ENCODE measurements at places on chromosomes 2 and 18.

- DNase-seq: no peak
These were observed 782.7 kb upstream of the SOX11 start for GRCh38 chr2:4909346-4910009.

DNA sequence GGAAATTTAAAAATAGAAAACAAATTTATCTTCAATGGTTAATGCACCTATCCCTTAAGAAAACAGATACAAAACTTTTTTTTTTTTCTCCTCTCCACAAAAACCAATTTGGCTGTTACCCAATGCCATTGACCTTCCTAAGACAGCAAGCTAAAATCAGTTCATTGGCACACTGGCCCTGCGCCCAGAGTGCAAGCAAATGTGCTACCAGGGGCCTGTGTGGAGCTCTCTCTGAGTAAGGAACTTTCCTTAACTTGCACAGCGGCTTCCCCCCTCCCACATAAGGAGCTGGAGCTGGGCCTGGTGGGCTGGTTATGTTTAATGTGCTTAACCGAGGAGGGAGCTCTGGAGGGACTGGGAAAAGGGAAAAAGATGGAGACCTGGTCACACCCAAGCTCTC is 17.6 kb upstream of the POU3F3 start:
- DNase-seq: no peak

- DNase-seq: no peak
These were observed 68.7 kb upstream of the LYPD6 start for GRCh38 chr2:149261692-149262091.

- DNase-seq: no peak
These were observed 72.8 kb upstream of the CTDP1 start for GRCh38 chr18:79606621-79607331.

GRCh38 chr2:208618220-208618619 is 211.6 kb downstream of the PTH2R start:
- DNase-seq: no peak

- DNase-seq: no peak
These were observed 353 bp upstream of the NUP35 start for GRCh38 chr2:183123959-183124221.

DNA sequence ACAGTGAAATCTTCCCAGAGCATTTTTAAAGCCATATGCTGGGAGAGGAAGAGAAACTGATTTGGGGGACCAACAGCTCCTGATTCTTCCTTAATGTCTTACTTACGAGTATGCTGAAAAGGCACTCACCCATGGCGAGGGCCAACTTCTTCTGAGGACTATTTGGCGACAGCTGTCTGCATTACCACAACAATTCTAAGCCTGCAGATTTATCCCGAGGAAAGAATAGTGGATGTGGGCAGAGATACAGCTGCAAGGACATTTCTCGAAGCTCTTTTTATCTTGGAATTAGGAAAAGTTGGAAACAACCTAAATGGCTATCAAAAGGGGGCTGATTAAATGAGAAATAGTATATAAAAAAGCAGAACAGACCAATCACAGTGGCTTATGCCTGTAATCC is 40.3 kb upstream of the FHL2 start:
- DNase-seq: no peak

- DNase-seq: no peak
These were observed 312.8 kb upstream of the EPAS1 start for GRCh38 chr2:45984366-45984765.

- no peak for DNase-seq
These were observed 127.7 kb downstream of the TNS1 start for GRCh38 chr2:217875138-217875537.

DNA sequence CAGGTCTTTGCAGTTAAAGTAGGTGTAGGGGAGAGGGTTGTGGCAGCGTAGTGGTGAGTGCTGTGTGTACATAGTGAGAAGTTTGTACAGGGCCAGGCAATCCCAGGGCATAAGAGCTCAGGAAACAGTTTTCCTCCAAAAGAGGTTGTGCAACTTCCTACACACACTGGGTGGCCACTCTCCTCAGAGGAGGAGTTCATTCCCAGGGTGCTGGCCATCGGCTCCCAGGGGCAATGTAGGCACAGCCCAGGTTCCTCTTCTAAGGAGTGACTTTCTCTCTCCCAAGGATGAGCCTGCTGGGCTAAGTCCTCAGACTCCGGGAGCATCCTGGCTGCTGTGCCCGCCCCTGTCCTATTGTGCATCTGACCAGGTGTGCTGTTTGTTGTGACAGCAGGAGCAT is 3.0 kb downstream of the ACOXL start:
- DNase-seq: no peak

- DNase-seq: no peak
These were observed 37.0 kb downstream of the CD8B2 start for GRCh38 chr2:106523976-106524665.

GRCh38 chr2:46230677-46231425 is 66.4 kb upstream of the EPAS1 start:
- no peak for DNase-seq

- DNase-seq: no peak
These were observed 208.8 kb downstream of the CDH2 start for GRCh38 chr18:27967913-27968824.

GRCh38 chr2:239109041-239109927 is 261.4 kb downstream of the TWIST2 start:
- no peak for DNase-seq

DNA sequence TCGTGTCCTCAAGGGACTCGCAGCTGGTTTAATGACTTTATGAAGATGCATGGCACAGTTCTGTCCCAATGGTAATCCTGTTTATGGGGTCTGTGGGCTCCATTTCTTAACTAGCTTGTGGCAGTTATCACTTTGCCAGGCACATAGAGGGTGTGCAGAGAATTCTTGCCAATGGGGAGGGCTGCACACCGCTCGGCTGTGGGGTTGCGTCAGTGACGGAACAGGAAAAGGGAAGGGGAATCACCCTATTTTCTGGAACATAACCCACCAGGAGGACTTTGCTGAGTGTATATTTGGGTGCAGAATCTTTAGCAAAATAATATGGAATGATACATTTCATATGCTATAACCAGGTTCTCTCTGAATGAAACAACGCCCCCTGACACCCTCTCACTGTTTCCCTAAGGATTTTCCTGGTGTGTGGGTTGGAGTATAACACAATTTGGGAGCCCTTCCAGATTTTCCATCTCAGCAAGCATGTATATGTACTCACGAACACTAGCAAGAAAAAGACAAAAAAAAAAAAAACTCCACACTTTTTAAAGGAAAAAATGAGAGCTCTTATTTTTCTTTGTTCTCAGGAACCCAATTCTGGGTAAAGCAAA is 43.9 kb upstream of the TRIB2 start:
- DNase-seq: no peak

- no peak for DNase-seq
These were observed 607.5 kb upstream of the SLC39A10 start for GRCh38 chr2:195049372-195050031.

DNA sequence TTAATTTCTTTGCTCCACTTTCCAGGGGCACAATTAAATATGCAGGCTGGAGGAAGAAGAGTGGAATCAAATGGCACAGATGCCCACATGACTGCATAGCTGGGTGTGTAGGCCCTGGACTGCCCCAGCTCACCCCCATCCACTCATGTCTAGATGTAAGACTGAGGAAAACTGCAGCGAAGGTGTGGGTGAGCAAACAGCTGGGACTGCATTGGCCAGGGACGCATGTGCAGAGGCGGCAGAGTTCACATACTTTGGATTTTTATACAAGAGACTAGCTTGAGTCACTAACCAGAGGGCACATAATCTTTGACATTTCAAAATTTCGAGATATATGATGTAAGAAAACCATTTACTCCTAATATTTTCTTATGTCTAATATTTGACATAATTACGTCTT is 60.1 kb downstream of the SPIRE1 start:
- peak; percentile 21 for DNase-seq

DNA sequence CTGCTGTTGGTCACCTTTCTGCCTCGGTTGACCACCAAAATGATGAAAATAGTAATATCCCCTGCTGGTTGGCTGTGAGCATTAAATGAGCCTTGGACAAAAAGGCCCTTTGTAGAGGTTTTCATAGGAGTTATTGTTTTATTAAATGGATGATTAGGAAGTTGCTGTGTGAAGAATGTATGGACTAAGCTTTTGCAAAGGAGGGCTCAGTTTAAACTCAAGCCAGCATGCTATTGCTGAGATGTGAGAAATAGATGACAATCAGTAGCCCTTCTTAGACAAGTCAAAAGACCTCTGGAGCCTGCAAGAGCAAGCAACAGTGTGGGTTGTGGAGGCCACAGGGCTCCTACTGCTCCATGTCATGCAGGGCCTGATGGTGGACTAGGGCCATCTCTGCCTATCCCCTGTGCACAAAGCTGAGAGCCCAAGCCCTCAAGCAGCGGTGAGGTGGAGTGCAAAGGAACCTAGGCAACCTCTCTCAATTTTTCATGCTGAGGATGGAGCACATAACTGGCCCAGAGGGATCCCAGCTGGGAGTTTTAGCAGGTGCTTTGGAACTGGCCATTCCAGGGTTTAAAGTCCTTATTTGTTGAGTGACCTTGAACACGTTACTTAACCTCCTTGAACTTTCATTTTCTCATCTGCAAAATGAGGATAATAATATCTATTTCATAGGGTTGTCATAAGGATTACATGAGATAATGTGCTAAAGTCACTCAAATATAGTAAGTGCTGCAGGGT is 37.1 kb downstream of the FOSL2 start:
- DNase-seq: no peak

GRCh38 chr18:31490387-31490786 is 7.6 kb upstream of the DSG2 start:
- no peak for DNase-seq

DNA sequence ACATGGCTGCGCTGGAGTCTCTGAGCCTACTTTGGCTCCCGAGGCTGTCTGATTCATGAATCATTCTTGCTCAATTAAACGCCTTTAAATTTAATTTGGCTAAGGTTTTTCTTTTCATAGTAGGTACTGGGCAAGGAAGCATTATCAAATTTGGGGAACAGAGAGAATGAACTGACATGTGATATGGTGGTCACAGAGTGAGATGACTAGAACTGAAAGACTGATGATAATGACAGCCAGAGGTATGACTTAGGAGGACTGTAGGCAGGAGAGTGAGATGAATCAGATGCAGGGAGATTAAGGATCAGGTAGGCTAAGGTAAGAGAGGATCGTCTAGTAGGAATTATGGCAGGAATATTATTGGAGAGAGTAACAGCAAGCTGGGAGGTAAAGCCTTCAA is 40.9 kb upstream of the ST8SIA3 start:
- DNase-seq: no peak

GRCh38 chr2:196927376-196928225 is 1.1 kb upstream of the PGAP1 start:
- DNase-seq: no peak

- no peak for DNase-seq
These were observed 24.4 kb downstream of the SCN9A start for GRCh38 chr2:166351319-166351718.

DNA sequence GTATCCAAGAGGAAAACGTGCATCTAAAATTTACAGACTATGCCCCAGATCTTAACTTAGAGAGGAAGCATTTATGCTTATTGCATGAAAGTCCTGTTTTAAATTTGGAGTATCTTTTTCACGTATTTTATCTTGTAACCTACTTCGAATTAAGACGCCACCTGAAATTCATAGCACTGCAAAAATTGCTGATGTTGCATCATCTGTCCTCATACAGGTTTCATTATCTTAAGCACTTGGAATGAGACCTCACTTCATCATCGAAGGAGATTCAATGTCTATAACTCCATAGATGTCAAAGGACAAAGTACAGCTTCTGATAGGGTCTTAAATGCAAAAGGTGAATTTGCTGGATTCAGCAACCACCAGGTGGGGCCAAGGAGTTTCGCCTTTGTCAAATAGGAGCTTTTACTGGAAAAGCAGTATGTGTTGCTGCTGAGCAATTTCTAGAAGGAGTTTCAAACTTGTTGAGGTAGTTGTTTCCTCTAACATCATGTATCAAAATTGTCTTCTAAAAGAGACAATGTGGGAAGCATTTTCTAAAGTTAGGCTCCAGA is 106.4 kb upstream of the CCDC85A start:
- DNase-seq: no peak

- no peak for DNase-seq
These were observed 78.8 kb upstream of the TTC21B start for GRCh38 chr2:166032361-166032760.

DNA sequence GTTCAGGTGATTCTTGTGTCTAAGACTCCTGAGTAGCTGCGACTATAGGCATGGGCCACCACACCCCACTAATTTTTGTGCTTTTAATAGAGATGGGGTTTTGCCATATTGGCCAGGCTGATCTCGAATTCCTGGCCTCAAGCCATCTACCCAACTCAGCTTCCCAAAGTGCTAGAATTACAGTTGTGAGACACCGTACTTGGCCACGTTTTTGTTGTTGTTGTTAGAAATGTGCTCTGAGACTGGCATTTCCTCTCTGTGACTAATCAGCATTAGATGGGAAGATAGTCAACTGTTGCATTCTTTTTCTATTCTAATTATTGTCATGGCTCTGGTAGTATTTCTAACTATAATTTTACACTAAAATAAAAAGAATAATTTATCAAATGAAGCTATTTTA is 191.7 kb downstream of the CAMKMT start:
- DNase-seq: no peak

DNA sequence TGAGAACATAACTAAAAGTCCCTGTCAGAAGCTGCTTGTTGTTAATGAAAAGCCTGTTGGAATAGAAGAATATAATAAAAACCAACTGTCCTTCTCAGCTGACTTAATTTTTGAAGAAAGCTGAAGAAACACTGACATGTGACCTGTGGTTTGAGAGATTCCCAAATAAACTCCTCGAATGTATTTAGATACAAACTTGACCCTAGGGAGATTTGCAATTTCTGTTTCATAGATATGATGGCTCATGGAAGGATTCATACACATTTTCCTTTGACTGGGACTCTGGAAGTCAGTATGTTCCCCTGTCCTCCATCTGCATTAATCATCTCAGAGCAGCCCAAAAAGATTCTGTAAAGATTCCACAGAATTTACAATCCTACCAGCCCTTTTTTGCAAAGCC is 195.1 kb downstream of the TMEM247 start:
- DNase-seq: no peak

Data from thoracic aorta (tissue), 2 donors.